Thoracic aorta (tissue), 2 donors: ENCODE measurements at places on chromosomes 4 and X.

DNA sequence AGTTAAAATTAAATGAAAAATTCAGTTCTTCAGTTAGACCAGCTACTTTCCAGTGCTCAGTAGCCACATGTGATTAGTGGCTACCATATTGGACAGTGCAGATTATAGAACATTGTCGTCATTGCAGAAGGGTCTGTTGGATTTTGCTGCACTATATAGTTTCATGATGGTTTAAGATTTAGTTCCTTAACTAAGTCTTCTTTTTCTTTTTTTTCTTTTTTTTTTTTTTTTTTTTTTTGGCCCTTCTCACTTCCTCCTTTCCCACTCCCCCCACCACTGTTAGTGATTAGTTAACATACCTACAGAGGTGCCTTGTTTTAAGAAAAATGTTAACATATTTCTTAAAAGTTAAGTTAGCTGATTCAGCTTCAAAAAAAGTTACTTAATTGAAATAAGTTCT, 9.0 kb downstream of the RAB9A start:
- DNase-seq: no peak

DNA sequence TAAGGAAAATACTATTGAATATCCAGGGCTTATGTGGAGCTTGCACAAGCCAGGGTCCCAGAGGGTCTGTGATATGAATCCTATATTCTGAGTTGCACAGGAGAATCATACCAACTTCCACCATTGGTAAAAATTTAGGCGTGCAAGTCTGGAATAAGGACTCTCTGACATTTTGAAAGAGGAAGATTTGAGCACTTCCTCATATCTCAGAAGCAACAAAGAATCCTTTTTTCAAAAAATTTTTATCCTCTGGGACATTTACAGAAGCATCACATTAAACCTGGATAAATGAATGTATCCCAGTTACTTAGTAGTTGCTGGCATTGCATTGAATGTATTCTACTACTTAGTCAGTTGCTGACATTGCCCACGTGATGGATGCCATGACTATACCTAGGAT, 24.2 kb upstream of the CAMK2D start:
- DNase-seq: no peak

- no peak for DNase-seq
Observed at GRCh38 chr4:112038861-112039260, 106.4 kb upstream of the FAM241A start.

- no peak for DNase-seq
Observed at GRCh38 chr4:2419814-2420213, 1.1 kb downstream of the CFAP99 start.

- no peak for DNase-seq
Observed at GRCh38 chr4:36211084-36211483, 33.2 kb downstream of the ARAP2 start.

- DNase-seq: no peak
Observed at GRCh38 chrX:22141047-22141730, 109.1 kb downstream of the PHEX start.
